ENCODE measurements at places on chromosomes 5 and 9. TPM values are rescaled to one million over a fixed set of nuclear protein-coding genes. Genes with fewer than 3 reads are reported as not detected.

Gene OR1Q1
- total RNA-seq, result not detected

Gene SLC6A3
- not detected for total RNA-seq

Gene ADAMTS19
- total RNA-seq, result not detected

Gene ROPN1L
- total RNA-seq, result not detected

- H3K27ac ChIP-seq, result no peak overlapping the region
- no peaks in the 10 kb centered on the region for H3K36me3 ChIP-seq
- H3K27me3 ChIP-seq, result no peaks in the 10 kb centered on the region
- peaks cover 25% of the 10 kb centered on the region for H3K4me1 ChIP-seq
- H3K4me3 ChIP-seq, result no peak overlapping the region
These were observed 340.7 kb downstream of the NR2F1-AS1 start for GRCh38 chr5:93240228-93240834.

DNA sequence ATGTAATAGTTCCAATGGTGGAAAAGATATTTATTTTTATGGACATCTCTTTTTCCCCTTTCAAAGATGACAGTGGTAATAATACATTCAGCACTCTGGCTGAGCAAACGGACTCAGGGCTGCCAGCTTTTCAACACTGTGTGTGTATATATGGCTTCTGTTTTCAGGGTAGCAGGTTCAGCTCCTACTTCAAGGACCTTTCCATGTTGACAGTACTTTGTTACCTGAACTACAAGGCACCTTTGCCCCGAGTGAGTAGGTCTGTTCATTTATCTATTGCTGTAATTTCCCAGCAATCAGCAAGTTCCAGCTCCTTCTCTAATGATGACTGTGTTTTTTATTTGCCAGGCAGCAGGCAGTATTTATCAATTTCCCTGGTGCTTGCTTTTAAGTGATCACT lies 387.4 kb upstream of the KIF2A start:
- H3K27ac ChIP-seq, result no peak overlapping the region
- no peaks in the 10 kb centered on the region for H3K27me3 ChIP-seq
- no peak for DNase-seq
- no peak overlapping the region for H3K4me3 ChIP-seq

- peaks cover 57% of the 10 kb centered on the region for H3K4me1 ChIP-seq
- DNase-seq, result peak; percentile 42
- H3K36me3 ChIP-seq, result no peaks in the 10 kb centered on the region
- H3K27me3 ChIP-seq, result no peaks in the 10 kb centered on the region
These were observed 127.5 kb upstream of the RETREG1 start for GRCh38 chr5:16744164-16744880.

All from HepG2 (cell line).